ENCODE measurements at places on chromosomes 3 and 15. TPM values are rescaled to one million over a fixed set of nuclear protein-coding genes. Genes with fewer than 3 reads are reported as not detected.
A peak's percentile ranks its signal among the peaks of the same experiment; 100 is the strongest.

Gene GRAMD2A
- total RNA-seq: under 0.01 TPM

Gene CCR9
- not detected for total RNA-seq

Gene CRTAP
- total RNA-seq: 86.9 TPM

Gene SNUPN
- total RNA-seq: 23.8 TPM

Gene GALK2
- 51.4 TPM for total RNA-seq

Gene GOLGA8A
- 4.7 TPM for total RNA-seq

Gene ARF4
- 172 TPM for total RNA-seq

DNA sequence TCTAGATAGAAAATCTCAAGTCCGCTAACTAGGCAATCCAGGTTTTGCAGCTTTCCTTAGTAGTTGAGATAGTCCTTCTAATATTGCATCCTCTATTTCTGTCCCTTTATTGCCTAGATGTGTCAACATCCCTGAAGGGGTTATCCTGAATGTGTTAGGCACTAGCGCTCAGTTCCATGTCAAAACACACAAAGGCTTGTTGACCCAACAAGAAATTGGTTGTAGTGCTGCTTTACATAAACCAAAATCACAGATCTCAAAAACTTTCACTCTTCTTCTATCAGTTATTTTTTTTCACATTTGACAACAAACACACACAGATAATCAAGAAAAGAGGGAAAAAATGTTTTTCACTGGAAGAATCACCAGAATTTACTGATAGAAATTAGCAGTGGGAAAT lies 51.4 kb upstream of the SOX2 start:
- DNase-seq: no peak

DNA sequence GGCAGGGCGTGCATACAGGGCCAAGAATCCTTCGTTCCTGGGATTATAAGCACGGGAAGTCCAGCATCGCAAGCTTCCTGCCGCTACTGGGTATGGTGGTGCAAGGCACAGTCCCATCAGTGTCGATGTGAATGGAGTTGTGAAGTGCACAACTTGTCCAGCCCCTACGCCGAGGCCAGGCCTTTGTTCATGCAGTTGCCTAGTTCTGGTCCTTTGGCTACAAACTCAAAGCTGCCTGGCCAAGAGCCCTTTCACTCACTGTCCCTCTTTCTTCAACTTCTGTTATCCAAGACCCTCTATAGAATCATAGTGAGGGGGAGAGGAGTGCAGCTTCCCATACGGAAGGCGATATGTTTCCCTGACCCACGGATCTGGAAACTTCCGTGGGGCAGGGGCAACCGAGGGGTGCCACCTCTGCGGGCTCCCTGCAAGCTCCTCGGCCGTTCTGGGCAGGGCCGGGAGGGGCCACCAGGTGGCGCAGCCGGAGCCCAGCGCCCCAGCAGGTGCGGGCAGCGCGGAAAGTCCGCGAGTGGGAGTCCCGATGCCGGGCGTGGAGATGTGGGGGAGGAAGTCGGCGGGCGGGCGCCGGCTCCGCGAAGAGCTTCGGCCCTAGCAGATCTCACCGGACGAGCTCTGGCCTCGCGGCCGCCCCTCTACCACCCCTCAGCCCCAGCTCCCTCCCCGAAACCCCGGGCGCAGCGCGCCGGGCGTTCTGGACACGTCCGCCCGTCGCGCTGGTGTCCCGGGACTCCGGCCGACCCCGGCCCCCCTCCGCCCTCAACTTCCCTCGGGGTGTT lies 693 bp downstream of the RASGRP1 start:
- DNase-seq: peak; percentile 35

GRCh38 chr15:101692801-101693598 lies 31.3 kb downstream of the TARS3 start:
- no peak for DNase-seq

DNA sequence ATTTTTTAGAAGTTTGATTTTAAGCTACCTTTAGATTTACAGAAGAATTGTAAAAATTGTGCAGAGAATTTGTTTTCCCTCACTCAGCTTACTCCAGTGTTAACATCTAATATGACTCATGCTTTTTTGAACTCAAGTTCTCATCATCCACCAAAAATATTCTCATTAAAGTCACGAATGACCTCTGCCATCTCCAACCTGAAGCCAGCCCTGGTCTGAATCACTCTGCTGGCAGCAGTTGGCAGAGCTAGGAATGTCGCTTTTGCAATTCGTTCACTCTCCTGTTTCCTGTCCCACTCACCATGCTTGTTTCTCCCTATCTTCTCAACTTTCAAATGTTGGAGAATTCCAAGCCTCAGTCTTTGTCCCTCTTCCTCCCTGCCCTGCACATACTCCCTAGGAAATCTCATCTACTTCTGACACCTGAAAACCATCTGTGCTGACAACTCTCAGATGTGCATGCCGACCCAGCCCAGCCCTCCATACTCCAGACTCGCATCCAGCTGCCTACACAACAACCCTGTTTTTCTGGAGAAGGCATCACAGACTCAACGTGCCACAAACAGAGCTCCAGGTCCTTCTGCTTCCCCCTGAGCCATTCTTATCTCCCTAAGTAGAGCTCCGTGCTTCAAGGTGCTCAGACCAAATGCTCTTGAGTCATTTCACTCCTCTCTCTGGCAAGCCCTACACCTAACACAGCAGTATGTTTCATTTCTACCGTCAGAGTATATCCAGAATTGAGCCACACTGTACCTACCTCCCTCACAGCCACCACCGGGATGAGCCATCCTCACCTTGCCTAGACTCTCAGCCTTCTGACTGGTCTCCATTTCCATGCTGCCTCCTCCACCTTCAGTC lies 24.9 kb downstream of the PRR23E start:
- peak; percentile 1 for DNase-seq

- DNase-seq: peak; percentile 85
Observed at GRCh38 chr3:43001094-43001553, 22.0 kb downstream of the GASK1A start.

DNA sequence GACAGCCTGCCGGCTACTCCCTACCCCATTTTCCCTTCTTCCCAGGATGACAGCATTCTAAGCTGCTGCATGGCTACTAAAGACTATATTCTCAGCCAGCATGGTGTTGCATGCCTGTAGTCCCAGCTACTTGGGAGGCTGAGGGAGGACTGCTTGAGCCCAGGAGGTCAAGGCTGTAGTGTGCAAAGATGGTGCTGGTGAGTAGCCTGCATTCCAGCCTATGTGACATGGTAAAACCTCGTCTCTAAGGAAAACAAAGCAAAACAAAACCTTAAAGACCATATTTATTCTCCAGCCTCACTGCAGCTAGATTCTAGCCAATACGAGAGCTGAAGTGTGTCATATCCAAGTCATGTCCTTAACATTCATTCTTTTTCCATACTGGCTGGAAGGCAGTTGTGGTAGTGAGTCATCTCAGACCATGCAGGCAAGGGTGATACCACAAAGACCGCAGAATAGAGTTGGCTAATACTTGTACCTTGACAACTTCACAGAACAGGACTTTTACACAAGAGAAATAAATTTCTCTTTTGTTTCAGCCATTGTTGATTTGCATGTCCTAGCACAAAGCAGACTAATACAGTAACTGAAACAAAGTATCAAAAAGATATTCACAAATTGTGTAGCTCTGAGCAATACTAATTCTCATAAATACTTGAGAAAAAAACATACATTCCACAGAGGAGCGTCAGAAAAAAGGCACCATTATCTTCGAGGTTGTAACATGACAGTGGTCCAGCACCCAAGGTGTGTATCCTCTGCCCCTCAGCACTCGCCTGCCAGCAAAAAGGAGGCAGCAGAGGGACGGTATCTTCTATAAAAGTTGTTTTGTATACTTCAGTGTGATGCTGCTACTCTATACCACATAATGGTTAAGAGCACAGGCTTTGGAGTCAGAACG lies 14.8 kb downstream of the PBRM1 start:
- peak; percentile 100 for DNase-seq

DNA sequence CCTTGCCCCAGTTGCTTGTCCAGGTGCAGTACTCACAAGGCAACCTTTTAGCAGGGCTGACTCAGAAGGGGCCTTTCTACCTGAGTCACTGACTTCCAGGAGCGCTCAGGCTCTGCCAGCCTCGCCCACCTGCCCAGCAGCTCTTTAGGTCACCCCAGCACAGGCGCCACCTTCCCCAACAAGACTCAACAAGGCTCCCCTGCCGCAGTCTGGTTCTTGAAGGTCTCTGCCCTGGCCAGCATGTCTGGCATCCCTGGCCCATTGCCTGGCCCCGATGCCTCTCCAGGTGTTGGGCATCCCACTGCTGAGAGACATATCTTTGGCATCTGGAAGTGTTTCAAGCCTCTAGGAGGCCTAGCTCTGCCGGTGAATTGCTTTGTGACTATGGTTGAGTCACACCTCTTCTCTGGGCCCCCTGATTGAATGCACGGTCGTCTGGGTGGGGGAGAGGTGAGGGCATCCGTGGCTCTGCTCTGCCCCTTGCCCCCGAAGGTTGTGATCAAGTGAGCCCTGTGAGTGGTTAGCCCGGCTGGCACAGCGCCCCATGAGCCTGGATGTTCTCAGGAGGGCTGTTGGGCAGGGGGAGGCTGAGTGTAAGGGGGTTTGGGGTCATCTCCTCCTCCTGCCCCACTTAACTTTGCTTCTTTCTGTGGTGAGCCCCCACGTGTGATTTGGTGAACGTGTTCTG lies 21.6 kb downstream of the SNX33 start:
- DNase-seq: peak; percentile 62

- DNase-seq: peak; percentile 18
Observed at GRCh38 chr3:108202834-108203233, 19.4 kb downstream of the IFT57 start.

DNA sequence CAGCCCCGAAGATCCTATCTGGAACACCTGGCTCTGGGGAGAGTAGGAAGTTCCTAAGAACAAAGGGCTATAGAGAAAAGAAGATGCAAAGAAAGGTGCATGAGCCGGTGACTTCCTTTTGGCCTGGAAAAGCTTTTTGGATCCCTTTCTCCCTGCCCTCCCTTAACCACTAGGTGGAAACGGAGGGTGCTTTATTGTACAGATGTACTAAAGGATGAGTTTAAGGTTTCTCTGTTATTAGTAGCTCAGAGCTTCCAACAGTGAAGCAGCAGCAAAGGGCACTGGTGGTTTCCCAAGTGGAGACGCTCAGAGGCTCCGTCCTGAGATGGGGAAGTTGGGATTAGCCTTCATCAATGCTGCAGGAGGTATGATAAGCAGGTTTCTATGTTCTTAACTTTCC lies 5.9 kb upstream of the ADGRG7 start:
- peak; percentile 54 for DNase-seq

DNA sequence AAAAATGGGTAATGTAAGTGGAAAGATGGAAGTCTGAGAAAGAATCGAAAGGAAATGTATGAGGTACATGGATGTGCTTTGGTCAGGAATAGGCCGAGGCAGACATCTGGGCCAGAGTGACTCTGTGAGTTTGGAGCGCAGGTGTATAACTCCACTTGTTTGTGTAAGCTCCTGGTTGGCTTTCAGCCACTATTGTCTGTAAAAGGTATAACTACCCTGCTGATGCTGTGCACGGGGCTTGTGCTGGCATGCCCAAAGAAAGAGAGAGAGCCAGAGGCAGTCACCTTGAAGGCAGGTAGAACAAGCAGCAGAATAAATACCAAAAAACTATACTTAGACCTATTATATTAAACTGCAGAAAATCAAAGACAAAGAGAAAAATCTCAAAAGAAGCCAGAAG lies 32.7 kb upstream of the CD96 start:
- no peak for DNase-seq

GRCh38 chr3:147404800-147405230 lies 1.5 kb downstream of the ZIC4 start:
- no peak for DNase-seq

DNA sequence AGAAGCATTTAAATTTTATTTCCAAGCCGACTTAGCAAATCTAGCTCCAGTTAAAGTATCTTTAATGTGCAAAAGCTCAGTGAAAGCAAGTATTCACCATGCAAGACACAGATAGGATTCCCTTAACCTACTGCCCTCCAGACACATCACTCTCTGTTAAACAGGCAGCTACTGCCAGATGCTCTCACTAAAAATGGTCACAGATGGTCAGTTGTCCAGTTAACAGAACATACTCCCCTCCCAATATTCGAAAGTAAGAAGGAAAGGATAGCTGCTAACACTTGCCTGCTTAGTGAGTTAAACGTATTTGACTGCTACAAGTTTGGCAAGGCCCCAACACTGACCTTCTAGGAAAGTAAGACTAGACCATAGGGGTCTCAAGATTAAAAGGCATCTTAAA lies 73.7 kb downstream of the PRTG start:
- DNase-seq: no peak

- no peak for DNase-seq
Observed at GRCh38 chr15:74387621-74388362, 20.3 kb upstream of the CYP11A1 start.

GRCh38 chr3:41893977-41894376 lies 67.9 kb downstream of the ULK4 start:
- peak; percentile 62 for DNase-seq

GRCh38 chr3:187101184-187102072 lies 37.9 kb downstream of the RPL39L start:
- peak; percentile 71 for DNase-seq

All from IMR-90 (cell line).